ENCODE measurements at places on chromosomes 16 and 17.

DNA sequence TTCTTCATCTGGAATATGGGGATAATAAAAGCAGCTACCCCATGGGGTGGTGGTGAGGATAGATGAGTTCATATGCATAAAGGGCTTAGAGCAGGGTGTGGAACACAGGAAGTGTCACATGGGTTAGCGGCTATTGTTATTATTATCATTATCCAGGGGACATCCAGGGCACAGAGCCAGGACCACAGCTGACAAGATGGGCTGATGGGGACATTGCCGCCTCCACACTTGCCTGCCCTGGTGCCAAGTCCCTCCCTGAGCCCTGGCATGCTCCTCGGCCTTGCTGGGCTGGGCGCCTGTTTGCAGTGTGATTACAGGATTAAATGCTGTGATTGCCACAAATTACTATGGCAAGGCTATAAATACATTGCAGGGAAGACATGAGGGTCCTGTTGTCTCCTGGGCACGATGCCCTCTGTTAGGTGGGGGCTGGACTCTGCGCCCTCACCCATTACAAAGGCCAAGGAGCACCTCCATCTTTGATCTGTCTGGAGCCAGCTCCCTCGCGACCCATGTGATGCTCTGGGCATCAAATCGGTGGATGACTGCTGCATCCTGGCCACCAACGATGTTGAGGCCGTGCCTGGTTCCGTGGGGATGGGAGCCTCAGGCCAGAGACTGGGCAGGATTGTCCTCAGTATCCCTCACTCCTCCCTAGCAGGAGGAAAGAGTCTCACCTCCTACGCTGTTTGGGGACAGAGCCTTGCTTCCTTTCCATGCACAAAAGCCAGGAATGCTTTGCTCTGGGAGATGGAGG is 43.2 kb downstream of the PIMREG start:
- no peak for DNase-seq

DNA sequence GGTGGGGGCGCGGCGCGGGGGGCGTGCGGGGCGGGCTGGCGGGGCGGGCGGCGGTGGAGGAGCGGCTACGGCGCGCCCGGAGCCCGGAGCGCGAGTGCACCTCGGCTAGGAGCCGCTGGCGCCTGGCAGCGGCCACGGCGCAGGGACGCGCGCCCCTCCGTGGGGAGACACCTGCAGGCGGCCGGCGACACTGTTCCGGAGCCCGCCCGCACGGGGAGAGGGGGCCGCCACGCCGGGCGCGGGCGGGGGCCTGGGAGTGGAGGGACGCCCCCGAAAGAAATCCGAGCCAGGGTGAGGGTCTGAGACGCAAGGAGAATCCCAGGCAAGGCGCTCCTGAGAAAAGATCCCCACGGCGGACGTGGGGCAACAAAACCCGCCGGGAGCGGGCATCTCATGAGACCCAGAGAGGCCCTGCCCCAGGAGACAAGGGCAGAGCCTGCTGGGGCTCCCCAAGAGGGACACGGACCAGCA is at the start of gene GSG1L:
Gene GSG1L (minus strand): TSS at position 124 of the 471 bp plus-strand sequence. CDS start 290 bp downstream, outside the sequence.
- DNase-seq, result no peak

DNA sequence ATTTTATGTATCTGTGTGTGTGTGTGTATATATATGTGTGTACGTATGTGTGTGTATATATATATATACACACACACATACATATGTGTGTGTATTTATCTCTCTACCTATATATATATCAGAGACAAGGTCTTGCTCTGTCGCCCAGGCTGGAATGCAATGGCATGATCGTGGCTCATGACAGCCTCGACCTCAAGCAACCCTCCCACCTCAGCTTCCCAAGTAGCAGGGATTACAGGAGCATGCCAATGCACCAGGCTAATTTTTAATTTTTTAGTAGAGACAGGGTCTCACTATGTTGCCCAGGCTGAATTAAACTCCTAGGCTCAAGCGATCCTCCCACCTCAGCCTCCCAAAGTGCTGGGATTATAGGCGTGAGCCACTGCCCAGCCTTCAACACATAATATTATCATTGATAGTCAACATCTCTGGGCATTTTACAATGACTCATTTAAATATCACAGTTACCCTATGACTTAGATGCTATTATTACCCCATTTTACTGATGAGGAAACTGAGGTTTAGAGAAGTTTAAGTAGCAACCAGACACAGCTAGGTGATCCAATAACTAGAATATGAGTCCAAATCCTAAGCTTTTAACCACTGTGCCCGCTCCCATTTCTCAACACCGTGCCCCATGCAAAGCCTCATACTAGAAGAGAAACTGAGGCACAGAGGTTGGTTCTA is 24.3 kb downstream of the G6PC3 start:
- no peak for DNase-seq

DNA sequence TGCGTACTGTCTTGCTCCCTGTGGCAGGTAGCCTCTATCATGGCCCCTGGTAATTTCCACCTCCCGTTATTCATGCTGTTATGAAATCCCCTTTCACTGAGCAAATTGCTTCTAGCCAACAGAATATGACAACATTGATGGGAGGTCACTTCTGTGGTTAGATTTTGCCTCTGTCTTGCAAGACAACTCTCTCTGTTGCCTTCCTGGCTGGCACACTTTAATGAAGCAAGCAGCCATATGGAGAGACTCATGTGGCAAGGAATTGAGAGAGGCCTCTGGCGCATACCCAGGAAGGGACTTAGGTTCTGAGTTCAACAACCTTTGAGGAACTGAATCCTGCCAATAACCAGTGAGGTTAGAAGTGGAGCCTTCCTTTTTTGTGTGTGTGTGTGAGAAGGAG is 51.8 kb upstream of the GPRC5B start:
- DNase-seq, result no peak

DNA sequence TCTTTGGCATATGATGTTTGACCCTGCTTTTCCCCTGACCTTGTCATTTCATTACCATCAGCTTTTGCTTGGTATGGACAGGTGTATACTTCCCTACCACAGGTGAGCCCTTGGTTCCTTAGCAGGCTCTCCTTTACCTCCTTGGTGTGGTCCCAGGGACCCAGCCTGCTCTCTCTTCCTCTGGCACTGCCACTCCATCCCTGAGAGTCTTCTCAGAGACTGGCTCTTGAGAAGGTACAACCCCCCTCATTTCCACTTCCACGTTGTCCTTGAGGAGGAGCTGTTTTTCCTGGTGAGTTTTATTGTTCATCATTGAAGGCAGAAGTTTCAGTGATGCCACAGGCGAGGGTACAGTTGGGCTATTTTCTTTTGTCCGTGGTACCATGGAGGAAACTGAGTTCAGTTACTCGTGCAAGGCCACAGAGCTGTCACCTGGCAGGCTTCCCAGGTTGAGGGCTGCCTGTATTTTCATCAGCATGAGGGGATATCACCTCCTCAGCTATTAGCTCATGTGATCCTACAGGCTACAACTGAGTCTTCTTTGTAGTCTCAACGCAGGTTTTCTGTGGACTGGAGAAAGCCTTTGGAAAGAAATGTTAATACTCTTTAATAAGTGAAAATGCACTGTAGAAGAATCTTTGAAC is 52.3 kb downstream of the MSI2 start:
- no peak for DNase-seq

DNA sequence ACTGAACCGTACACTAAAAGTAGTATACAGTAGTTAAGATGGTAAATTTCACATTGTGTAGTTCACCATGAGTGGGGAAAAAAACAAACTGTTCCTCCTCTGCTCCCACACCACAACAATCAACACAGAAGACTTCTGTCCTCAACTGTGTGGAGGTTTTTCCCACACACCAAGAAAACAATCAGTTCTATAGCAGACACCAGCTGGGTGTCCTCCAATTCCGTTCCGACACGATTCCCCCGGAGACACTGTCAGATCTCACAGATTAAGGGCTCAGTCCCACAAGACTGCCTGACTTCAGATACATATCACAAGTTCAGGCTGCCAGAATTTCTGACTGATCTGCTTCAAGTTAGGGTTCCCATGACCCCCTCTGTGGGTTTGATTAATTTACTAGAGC is 31.8 kb downstream of the BBS2 start:
- no peak for DNase-seq
